Spleen (tissue), 13 donors: ENCODE measurements at places on chromosomes 5 and 9.

GRCh38 chr5:120405923-120406322 is 58.2 kb upstream of the PRR16 start:
- no peak for DNase-seq

GRCh38 chr5:137575847-137576246 is 76.7 kb upstream of the SPOCK1 start:
- DNase-seq, result no peak

DNA sequence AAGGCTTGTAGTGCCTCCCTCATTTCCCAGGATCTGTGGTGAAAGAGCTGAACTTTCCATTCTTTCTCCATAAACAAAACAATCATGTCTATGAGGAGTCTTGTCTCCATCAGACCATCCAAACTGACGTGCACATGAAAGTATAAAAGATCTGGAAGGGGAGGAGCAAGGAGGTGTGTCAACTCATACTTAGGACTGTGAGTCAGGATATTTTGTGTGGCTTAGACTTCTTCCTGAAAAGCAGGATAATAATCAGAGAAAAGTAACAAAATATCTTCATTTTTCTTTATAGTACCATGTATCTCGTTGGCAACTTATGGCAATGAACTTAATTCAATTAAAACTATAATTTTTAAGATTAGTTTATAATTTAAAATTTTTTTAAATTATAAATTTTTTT is 96.0 kb upstream of the PRRC1 start:
- DNase-seq, result no peak

GRCh38 chr5:72063219-72063819 is 44.0 kb upstream of the MAP1B start:
- no peak for DNase-seq
